ENCODE measurements at places on chromosomes 11 and 22. TPM values are rescaled to one million over a fixed set of nuclear protein-coding genes. Genes with fewer than 3 reads are reported as not detected.

The LUZP2 gene
- total RNA-seq, result not detected

The TBC1D10A gene
- total RNA-seq, result 33.6 TPM

The HEPACAM gene
- not detected for total RNA-seq

The DCDC1 gene
- 0.26 TPM for total RNA-seq

DNA sequence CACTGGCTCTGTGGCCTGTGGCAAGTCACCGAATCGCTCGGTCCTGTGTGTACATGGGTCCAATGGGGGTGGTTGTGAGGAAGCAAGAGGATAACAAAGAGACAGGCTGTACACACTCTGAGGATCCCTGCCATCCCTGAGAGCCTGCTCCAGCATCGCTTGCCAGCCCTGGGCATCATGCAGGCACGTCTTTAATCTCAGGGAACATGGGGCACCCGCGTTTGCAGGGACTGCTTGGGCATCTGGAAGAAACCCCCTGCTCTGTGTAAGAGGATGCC is 1.3 kb upstream of the C1QTNF5 start:
- no peak for DNase-seq

- DNase-seq, result no peak
Observed at GRCh38 chr11:11985954-11986949, 22.2 kb downstream of the DKK3 start.

GRCh38 chr11:41878095-41878494 is 418.6 kb upstream of the LRRC4C start:
- DNase-seq, result no peak

DNA sequence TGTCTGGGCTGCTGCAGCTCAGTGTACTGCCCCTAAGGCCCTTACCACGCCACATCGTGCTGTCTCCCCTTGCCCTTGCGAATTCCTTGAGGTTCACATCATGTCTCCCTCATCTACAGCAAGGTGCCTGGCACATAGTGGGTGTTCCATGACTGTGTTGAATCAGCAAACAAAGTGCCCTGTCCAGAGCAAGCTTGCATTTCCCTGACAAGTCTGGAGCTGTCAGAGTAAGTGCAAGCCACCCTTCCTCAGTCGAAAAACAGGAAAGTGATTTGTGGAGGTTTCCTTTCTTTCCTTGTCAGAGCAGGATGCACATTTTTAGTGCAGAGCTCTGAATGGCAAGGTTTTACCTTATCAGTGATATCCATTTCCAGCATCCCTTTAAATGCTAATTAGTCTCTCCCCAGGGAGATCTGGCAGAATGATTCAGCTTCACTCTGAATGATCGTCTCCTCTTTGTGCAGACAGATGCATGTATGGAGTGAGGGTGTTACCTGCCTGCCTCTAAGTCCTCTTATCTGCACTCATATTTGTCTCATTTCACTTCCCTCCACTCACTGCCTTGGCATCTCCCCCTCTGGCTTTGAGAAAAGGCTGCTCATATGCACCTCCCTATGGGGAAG is 331.2 kb downstream of the TMEM135 start:
- no peak for DNase-seq

DNA sequence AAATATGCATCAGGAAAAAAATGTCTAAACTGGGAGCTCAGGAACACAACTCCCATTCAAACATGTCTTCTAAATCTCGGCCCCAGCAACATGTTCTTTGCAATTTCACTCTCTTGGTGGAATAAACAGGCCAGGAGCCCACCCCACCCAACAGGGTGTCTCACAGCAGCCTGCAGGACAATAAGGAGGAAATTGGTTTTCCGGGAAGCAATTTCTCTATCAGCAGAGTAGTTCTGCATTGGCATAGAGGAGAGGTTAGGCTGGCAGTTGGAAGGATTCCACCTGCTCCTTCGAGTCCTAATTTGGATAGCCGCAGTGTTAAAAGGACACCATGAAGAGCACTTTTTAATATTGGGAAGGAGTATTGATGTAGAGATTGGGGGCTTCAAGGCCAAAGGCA is 55.9 kb upstream of the BARX2 start:
- DNase-seq, result no peak

- no peak for DNase-seq
Observed at GRCh38 chr22:49398646-49399045, 429.0 kb downstream of the BRD1 start.

DNA sequence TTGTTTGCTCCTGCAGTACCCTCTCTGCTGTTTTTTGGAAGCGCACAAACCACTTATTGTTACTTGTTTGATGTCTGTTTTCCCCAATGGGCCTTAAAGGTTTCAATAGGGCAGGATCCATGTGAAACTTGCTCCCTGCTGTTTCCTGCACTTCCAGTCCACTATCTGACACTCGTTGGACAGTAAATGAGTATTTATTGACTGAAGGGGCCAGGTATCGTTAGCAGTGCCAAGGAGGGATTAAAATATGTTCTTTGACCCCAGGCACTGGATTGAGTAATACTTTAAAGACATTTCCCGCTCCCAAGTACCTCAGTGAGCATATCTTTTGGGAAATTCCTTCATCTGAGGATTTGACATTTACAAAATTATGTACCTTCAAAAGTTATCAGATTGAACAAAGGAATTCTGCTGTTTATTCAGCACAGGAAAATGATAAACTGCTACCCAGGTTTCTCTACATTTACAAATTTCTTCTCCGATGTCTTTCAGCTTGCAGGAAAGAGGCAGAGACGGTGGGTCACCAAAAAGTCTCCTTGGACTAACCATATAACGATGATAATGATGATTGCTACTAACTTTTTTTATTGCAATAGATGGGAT is 23.3 kb upstream of the OR9Q2 start:
- DNase-seq, result no peak

DNA sequence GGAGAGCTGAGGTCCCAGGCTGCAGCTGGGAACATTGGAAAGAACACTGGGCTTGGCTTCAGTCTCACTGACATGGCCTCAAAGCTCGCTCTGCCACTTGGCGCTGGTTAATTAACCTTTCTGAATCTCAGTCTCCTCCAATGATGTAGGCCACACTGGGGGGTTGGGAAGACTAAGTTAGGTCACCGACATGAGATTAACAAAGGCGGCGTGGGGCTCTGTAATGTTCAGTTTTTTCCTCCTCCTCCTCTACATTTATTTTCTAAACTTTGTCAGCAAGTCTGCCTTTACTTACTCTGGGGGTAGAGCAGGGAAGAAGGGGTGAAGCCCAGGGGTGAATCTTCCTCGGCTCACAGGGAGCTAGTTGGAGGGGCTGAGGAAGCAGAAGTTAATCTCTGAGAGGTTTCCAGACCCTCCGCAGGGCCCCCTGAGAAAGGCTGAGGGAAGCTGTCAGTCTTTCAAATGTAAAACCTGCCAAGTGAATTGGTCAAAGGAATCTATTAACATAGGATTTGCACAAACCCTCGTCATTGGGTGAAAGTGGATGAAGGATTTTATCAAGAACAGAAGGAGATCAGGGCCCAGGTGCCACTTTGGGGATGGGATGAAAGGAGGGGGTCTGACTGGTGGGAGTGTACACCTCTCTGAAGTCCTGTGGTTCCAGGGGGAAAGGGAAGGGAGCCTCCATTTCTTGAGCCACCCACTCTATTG is 32.1 kb upstream of the TENM4 start:
- DNase-seq, result no peak

DNA sequence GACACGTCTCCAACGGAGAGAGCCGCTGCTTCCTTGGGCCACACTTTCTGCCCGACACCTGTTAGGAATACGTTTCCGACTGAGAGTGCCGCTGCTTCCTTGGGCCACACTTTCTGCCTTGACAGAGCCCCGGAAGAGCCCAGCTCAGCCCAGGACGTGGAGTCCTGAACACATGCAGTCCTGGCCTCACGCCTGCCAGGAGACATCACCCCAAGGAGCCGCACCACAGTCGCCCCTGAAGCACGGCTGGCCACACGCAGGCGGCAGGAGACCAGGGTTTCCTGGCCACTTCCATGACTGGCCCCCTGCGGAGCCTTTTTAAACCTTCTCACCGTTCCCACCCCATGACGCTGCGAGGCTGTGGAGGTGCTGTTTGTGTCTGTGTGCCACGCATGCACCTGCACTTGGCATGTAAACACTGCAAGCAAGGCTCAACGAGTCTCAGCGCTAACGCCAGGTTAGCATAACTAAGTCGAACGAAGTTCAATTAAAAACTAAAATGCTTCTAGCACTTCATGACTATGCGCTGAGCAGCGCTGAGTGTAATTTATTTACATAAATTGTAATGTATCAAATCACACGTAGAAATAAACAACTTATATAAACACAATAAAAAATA is 8.8 kb downstream of the TOLLIP start:
- DNase-seq, result peak; percentile 14

GRCh38 chr11:3169255-3170043 is 4.3 kb upstream of the OSBPL5 start:
- peak; percentile 44 for DNase-seq

Measured in uterus (tissue), 4 donors.